ENCODE measurements at places on chromosomes 1 and 21.

DNA sequence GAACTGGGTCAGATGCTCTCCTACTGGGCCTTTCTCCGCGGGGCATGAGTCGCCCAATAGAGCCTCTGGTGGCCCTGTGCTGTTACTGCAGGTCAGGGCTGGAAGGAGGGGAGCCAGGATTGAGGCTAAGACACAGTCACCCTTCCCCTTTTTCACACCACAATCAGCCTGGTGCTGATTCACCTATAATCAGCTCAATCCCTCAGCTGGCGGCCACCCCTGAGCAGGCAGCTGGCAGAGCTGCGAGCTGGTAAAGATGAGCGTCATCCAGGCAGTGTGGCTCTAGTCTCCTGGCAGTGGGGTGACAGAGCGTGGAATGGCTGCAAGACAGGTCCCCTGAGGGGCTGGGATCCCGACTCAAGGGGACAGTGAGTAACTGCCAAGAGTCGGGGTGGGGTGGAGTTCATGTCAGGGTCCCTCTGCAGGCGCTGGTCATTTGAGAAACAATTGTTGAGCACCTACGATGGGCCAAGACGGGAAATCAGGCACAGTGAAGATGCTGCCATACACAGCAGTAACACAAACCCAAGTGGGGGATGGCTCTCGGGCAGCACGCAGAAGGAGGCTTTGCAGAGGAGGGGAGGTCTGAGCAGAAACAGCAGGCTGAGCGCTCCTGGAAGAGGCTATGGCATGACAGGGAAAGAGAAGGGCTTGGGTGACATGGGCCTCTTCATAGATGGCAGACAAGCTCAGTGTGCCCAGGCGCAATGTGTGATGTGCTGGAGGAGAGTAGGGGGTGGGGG, 21.8 kb downstream of the ATF3 start:
- no peak for DNase-seq

DNA sequence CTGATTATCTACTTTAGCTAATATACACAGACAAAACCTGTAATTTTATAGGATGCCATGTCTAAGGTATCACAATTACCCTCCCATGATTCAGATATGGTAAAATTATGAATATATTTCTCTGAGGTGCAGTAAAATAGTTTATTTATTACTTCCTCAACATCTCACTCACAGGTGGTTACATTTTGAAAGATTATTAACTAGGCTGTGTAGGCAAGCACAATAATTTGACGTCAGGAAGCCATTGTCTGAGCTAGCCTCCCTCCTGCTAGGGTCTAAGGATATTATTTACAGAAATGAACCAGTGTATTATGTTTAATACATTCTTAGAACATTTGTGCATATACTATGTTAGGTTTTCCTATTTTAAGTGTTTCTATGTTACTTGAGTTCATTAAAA, 69.9 kb upstream of the ADGRL2 start:
- no peak for DNase-seq

GRCh38 chr1:153848805-153849204, 73.6 kb downstream of the SLC27A3 start:
- DNase-seq, result no peak

- DNase-seq, result no peak
Measured at GRCh38 chr1:234214911-234215892, 158.1 kb upstream of the COA6 start.
